ENCODE measurements at places on chromosomes 6 and 20.

GRCh38 chr20:6940048-6940447, 172.6 kb downstream of the BMP2 start:
- peak; percentile 64 for DNase-seq

DNA sequence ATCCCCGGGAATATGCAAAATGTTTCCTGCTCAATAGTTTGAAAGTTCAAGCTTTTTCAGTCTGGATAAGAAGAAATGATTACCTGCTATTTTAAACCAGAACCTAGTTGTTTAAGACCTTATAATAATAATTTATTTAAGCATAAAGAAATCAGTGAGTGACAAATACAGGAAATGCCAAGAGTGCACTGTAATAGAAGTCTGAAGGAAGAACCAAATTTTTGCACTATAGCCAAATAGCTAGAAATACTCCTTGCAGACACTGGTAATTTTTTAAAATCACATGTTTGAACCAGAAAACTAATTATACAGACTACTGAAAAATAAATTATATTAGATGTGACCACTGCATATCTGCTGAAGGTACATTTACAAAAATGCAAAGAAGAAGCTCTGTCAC, 93.2 kb downstream of the MMS22L start:
- DNase-seq: no peak

DNA sequence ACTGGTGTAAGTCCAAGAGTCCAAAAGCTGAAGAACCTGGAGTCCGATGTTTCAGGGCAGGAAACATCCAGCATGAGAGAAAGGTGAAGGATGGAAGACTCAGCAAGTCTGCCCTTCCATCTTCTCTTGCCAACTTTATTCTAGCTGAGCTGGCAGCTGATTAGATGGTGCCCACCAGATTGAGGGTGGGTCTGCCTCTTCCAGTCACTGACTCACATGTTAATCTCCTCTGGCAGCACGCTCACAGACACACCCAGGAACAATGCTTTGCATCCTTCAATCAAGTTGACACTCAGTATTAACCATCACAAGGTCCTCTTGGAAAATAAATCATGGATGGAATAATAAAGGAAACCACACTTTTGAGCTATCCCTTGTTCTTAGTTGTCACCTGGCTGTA, 121.2 kb downstream of the MAP3K7 start:
- DNase-seq: no peak

DNA sequence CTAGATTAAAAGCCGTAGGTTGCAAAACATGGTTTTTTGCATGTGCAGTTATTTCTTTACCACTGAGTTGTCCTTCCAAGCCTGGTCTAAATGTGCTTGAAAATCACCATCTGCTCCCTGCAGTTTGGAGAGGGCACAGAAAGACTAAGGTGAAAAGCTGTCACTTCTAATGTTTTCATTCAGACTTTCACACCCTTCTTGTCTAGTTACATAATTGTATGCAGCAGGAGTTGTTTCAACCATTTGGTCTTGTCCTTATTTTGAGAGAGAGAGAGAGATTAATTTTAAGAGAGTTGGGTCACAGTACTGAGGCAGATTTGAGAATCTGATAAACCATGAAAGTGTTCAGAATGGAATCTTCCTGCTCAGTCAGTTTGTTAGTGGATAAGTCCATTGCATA, 82.5 kb downstream of the ARID1B start:
- DNase-seq: no peak

DNA sequence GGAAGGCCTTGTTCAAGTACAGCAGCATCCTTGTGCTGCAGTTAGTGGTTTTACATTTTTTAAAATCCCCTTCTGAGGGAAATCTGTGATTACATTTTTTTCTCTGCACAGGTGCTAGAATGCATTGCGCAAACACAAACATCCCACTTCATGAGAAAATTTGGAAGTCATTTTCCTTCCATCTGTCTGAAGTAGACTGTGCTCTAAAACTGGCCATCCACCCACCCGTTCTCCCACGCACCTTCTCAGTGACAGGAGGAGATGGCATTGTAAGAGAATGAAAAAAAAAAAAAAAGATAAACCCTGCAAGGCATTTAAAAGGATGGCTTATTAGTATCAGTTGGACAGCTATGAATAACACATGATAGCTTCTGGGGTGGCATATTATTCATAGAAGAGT, 65.0 kb downstream of the SOBP start:
- no peak for DNase-seq

GRCh38 chr6:165245287-165245686, 64.1 kb downstream of the C6orf118 start:
- DNase-seq: no peak

- DNase-seq: no peak
Measured at GRCh38 chr20:47348539-47349142, 7.9 kb downstream of the ZMYND8 start.

DNA sequence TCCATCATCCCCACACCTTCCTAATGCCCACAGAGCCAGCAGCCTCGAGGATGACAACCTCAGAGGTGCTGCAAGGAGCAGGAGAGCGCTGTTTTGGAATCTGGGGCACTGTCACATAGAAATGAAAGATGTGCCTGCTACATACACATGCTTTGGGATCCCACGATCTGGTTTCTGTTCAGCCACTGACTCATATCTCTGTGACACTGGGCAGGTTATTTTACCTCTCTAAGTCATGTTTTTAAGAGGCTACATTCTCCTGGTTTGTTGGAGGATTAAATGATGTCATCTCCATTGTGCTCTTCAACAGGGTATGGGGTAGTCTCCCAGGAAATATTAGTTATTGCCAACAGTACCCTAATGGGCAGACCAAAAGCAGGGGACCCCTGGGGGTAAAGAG, 32.6 kb upstream of the TAB2 start:
- no peak for DNase-seq

GRCh38 chr6:159101656-159102055, 56.9 kb upstream of the TAGAP start:
- no peak for DNase-seq

GRCh38 chr6:135534773-135535380, 37.3 kb upstream of the AHI1 start:
- no peak for DNase-seq

- no peak for DNase-seq
Measured at GRCh38 chr6:156125844-156126243, 651.3 kb upstream of the ARID1B start.

- DNase-seq: no peak
Measured at GRCh38 chr20:2509468-2509781, 710 bp upstream of the ZNF343 start.

DNA sequence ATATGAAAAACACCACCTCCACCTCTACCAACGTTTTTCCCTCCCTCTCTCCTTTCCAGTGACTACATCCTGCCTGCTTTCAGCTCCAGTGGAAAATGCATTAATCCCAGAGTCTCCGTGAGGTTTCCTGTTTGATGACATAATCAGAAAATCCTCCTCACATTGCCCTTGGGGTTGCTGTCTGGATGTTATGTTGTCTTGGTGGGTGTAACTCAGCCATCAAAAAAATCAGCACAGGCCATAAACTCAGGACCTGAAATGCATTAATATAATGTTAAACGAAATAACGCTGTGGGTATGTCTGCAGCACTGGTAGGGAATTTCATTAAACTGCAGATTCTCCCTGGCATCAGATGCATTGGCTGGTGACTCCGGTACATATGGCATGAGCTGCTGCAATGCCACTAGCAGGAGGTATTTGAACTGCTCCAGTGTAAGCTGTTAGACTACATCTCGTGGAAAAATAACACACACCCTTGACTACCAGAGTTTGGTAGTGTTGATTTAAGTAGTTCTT, 297.8 kb downstream of the PRL start:
- no peak for DNase-seq

DNA sequence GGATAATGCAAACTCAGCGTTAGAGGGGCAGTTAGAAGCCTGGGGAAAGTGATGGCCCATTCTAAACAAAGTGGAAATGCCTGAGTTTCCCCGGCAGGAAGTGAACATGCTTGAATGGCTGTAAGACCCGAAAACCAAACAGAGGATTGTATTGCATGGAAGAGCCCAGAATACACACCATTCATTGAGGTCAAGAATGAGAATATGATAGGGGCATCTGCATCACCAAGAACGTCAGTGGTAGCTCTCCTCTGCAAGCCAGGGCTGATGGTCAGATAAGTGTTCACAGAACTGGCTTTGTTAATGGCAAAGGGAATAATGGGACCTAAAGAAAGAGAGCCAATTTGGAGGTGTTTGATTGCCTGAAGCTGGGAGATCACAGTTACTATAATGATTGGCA, 663.4 kb downstream of the KHDRBS2 start:
- no peak for DNase-seq

DNA sequence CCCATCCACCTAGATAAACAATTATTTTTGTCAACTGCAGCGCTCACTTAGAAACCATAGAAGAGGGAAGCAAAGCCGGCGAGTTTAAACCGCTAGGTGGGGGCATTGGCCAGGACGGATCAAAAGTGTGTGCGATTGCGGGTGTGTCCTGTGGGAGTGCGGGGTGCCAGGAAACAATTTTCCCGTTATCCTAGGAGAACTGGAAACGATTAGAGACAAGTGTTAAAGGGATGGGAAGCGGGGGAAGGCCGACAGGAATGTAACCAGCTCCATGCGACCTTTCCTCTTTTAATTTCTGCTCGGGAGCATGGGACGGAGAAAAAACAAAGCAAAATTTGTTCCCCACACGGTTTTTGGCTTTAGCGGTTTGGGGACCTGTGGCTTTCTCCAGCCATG, 2.8 kb upstream of the HTR1B start:
- DNase-seq: peak; percentile 76

DNA sequence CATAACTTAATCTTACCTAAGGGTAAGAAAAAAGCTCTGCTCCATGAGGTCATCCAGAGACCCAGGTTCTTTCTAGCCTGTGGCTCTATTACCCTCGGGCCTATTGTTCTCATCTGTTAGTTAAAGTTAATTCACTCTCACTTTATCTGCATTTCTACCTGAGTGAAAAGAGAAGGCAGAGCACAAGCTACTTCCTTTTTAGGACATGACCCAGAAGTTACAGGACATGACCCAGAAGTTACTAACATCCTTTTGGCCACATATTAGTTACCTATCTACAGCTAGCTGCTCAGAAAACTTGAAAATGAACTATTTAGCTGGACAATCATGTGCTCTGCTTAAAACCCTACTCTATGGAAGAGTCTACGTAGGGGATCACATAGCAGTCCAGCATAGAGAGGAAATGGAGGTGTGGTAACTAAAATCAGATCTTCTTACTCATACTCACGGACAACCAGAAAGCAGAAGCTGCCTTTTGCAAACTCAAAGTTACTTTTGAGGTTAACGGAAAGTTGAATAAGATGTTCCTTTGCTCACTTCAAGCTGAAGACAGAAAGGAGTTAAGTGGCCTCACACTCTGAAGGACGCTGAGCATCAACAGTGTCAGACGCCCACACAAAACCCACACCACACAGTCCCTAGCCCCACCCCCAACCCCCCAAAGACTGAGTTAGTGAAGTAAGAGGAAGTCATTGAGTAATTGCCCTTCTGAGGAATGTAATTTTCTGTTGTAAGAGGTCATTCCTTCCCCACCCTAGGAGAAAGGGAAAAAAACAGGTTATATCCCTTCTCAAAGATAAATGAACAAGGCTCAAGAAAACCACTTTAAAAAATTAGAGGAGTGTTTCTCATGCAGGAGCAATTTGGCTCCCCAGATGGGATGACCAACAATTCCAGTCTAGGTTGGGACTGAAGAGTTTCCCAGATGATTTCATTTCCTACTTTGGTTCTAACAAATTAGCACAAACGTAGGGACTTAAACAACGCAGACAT, 45.9 kb upstream of the TAB2 start:
- no peak for DNase-seq

DNA sequence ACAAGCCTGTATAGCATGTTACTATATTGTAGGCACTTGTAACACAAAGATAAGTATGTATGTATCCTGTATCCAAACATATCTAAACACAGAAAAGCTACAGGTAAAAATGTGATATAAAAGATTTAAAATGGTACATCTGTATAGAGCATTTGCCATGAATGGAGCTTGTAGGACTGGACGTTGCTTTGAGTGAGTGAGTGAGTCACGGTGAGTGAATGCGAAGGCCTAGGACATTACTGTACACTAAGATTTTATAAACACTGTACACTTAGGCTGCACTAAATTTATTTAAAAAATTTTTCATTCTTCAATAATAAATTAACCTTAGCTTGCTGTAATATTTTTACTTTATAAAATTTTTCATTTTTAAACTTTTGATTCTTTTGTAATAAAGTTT, 136.9 kb downstream of the NKAIN2 start:
- no peak for DNase-seq

GRCh38 chr20:52425701-52426100, 234.1 kb upstream of the ZFP64 start:
- DNase-seq: no peak

DNA sequence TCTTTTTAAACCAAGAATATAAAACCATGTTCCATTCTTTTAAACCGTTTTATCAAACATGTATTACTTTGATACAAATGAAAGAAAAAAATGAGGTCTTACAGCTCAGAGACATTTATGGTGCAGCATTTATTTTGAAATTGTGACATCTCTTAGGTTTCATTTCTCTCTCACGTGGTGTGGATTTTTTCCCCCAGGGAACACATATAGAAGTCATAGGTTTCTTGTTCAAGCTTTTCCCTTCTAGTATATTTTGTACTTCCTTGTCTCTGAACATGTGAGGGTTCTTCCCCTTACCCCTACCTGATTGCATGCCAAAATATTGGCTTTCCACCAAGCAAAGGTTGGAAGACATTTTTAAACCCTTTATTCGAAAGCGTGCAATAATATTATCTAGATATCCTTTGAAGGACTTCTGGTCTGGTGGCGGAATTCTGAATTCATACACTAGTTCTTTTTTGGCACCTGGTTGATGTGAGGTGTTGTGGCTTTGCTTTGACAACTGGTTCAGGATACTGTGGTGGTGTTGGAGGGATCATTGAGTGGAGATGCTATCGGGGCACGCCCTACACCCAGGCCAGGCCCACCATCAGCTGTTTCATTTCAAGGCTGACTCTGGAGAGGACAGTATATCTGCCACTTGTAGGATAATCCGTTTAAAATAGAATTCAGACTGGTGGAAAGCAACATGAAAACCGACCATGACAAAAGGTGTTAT, 5.6 kb upstream of the FAM50B start:
- no peak for DNase-seq

DNA sequence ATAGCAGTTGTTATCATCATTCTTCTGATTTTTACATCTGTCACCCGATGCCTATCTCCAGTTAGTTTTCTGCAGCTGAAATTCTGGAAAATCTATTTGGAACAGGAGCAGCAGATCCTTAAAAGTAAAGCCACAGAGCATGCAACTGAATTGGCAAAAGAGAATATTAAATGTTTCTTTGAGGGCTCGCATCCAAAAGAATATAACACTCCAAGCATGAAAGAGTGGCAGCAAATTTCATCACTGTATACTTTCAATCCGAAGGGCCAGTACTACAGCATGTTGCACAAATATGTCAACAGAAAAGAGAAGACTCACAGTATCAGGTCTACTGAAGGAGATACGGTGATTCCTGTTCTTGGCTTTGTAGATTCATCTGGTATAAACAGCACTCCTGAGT, 2.1 kb downstream of the CALHM6 start:
- no peak for DNase-seq

DNA sequence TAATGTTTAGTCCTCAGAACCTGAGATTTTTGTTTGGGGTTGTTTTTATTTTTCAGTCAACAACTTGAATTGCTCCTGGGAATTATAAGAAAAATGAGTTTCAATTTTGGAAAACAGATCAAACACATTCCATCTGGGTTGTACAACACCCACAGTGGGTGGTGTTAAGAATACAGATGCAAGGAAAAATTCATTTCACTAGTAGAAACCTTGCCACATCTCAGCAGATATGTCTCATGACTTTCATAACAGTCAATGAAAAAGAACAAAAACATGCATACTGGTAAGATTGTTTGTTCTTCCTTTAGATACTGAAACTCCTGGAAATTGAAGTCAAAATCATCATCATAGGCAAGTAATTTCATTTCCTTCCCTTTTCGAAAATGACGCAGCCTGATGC, 78.9 kb downstream of the MOXD1 start:
- DNase-seq: no peak

- DNase-seq: no peak
Measured at GRCh38 chr6:37172912-37173492, 3.0 kb downstream of the PIM1 start.

Data from H9 (cell line).